A549 treated with CpdA at 1 μM for 4 hours (cell line): ENCODE measurements at places on chromosomes 2 and 18. TPM values are rescaled to one million over a fixed set of nuclear protein-coding genes. Genes with fewer than 3 reads are reported as not detected.

EGR4 gene
- 0.16 to 0.30 TPM (median 0.27 TPM) in 5 replicates for total RNA-seq

UGT1A8 gene
- 0.03 to 0.08 TPM in 2 of 5 replicates, not detected in the others for total RNA-seq

PSD4 gene
- total RNA-seq = 9.3 to 13.0 TPM (median 10.4 TPM) in 5 replicates

GPR155 gene
- 0.24 to 0.77 TPM (median 0.29 TPM) in 5 replicates for total RNA-seq

NEU2 gene
- total RNA-seq = not detected in 5 replicates

KCTD18 gene
- 8.0 to 11.5 TPM (median 10.1 TPM) in 5 replicates for total RNA-seq

COL6A3 gene
- 0.02 to 0.25 TPM (median 0.10 TPM) in 5 replicates for total RNA-seq

MAP3K19 gene
- total RNA-seq = not detected in 5 replicates

SIX2 gene
- 0.12 to 0.35 TPM (median 0.22 TPM) in 5 replicates for total RNA-seq

RBMS1 gene
- 51.0 to 60.5 TPM (median 58.5 TPM) in 5 replicates for total RNA-seq

SATB2 gene
- total RNA-seq = 2.9 to 4.2 TPM (median 3.4 TPM) in 5 replicates

ABCG5 gene
- total RNA-seq = 0.01 TPM in 1 of 5 replicates, not detected in the others

TMEM247 gene
- not detected in 5 replicates for total RNA-seq

TTR gene
- 0.07 to 0.69 TPM (median 0.22 TPM) in 3 of 5 replicates, not detected in the others for total RNA-seq

PFN4 gene
- 1.0 to 1.7 TPM (median 1.2 TPM) in 5 replicates for total RNA-seq

SLC39A6 gene
- total RNA-seq = 40.1 to 53.5 TPM (median 51.2 TPM) in 5 replicates

STEAP3 gene
- total RNA-seq = 37.8 to 47.6 TPM (median 40.8 TPM) in 5 replicates

ANKRD30B gene
- 0.01 TPM in 1 of 5 replicates, not detected in the others for total RNA-seq

DNAJC5G gene
- total RNA-seq = not detected in 5 replicates

TNP1 gene
- not detected in 5 replicates for total RNA-seq

ASB18 gene
- total RNA-seq = not detected in 5 replicates

CHRND gene
- total RNA-seq = not detected in 5 replicates

IL36B gene
- 0.11 to 0.13 TPM in 2 of 5 replicates, not detected in the others for total RNA-seq

SOX11 gene
- not detected in 5 replicates for total RNA-seq

PTH2R gene
- total RNA-seq = not detected in 5 replicates

INO80B gene
- total RNA-seq = 52.2 to 58.2 TPM (median 54.4 TPM) in 5 replicates
